ENCODE measurements at places on chromosomes 11 and 22.
A peak's percentile ranks its signal among the peaks of the same experiment; 100 is the strongest.

DNA sequence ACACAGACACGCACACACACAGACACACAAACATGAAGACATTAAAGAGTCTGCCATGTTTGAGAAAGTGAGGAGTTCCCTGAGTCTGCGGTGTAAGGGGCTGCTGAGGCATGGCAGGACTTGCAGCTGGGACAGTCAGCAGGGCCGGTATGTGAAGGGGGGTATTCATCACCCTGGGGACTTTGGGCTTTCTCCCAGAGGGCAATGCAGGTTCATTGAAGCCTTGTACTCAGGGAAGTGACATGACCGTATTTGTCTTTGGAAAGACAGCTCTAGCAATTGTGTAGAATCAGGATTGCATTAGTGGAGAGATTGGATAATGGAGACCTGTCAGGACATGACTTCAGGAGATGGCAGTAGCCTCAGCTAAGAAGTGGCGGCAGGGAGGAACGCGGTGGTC is 9.4 kb upstream of the ADAMTS8 start:
- no peak for DNase-seq

GRCh38 chr11:75022759-75023396 is 34.1 kb downstream of the NEU3 start:
- DNase-seq = peak; percentile 83

DNA sequence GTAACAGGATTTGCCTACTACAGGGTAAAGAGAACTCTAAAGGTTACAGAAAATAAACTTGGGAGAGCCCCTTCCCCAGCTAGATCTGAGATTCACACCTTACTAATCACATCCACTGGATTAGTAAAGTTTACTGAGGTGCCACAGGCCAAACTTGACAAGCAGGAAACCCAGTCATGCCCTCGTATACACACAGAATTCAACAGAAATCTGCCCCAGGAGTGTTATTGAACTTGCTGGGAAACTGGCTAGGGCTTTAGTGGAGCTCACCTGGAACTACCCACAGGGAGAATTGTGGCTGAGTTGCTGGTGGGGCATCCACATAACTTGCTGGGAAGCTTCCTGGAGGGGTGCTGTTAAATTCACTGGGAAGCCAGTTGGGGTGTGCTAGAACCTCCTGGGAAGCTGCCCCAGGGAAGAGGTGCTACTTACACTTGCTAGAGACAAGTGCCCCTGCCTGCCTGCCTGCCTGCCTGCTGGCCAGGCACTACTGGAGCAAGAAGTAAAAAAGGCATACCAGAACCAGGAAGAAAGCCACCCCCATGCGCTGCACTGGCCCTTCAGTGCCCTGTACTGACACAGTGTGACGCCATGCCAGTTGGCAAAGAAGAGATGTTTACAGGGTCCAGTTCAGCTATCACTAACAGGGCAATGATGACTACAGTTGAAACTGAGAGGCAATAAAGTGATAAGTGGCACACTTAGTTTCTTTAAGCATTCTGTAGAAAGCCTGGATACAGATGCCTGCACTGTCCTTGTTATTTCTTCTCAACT is 106.5 kb downstream of the ALX4 start:
- no peak for DNase-seq

- DNase-seq = no peak
Observed at GRCh38 chr11:72582206-72583176, 91.7 kb downstream of the PDE2A start.

DNA sequence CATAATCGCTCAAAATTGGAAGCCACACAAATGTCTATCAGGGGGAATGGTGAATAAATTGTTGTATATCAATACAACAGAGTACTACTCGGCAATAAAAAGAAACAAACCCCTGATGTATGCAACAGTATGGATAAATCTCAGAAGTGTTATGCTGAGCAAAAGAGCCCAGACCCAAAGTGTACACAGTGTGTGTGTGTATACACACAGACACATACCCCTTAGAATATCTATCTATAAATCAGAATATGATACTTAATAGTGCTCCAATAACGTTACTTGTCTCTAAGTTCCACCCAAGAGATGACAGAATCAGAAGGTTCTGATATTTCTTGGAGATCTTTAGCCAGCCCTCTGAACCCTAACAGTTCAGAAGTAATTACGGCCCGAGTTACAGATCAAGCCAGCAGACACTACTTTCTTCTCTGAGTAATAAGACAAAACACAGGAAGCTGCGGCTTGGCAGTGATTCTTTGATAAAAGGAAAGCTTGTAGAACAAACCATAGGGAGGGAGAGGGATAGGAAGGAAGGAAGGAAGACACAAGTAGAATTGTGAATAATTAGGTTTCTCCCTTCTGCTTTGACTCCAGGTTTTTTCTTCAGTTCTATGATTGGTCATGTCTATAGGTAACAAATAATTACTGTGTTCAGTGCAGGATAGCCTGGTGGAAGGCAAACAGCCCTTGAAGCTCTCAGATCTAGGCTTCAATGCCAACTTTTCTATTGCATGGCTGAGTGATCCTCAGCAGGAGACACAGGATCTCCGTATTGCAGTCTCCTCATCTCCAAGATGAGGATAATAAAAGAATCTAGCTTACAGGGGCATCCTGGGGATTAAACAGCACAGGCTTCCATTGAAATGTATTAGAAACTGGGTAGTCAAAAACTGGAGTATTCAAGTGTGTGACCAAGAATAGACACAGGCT is 75.6 kb upstream of the TEAD1 start:
- no peak for DNase-seq

DNA sequence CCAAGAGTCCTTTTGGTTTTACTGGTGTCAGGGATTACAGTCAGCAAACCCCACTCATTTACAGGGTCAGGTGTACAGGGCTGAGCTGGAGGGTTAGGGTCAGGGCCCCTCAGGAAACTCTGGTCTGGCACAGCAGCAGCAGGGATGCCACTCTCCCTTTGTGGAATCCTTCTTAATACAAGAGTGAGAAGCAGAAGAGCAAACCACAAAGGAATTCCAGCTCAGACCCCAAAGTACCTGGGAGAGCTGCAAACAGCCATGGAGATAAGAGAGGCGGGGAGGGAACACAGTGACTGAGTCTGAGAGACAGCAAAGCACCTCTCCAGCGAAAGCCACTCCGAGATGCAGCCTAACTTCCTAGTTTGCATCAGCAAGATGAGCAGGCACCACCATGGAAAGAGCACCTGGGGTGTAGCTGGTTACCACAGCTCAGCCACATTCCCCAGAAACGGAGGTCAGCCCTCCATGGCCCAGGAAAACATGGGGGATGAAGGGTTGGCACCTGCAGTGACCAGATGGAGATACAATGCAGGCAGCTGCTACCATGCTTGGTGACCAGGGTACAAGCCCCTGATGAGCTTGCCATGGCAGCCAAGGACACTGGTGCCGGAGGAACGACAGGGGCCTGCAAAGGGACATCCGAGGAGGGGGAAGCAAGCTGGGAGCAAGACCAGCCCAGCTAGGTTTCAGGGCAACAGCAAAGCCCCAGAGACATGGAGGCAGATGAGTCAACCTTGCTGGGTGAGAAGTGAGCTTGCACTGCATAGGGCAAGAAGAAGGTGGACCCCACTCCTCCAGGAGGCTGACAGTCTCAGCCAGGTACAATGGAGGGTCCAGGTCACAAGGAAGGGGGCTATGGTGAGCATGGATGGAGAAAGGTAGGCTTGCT is 3.9 kb downstream of the BET1L start:
- DNase-seq = no peak

GRCh38 chr11:122022646-122023045 is 93.4 kb downstream of the BLID start:
- no peak for DNase-seq

DNA sequence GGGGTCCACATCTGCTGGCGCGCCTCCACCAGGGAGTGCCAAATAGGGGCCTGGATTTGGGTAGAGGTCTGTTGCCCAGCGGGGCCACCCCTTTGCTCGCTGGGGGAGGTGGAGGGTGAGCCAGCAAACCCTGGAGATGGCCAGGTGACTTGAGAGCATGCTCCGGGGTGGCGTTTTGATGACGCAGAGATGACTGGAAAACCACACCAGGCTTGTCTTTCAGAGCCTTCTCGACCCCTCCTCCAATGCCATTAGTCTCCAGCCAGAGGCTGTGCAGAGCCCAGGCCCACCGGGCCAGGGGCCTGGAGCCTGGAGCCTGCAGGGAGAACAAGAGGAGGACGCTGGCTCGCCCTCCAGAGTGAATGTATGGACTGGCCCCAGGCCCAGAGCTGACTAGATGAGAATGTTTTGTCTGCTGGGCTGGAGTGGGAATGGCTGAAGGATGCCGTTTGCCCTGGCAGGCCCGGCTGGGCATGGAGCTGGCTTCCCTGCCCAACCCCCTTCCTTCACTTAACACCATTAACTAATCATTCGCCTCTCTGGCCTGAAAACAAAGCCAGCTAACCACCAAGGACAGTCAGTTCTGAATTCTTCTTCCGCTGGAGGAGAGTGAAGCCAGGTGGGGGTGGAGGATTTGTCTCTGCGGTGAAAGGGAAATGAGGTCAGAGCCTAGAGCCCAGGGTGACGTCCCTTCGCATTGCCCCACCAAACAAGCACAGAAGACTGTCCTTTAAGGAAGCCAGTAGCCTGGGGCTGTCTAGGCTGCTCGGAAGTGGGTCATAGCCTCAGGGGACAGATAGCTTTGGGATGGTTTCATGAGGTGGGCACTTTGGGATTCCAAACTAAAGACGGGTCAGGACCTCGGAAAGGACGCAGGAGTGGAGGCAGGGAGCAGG is 1.6 kb upstream of the MCAM start:
- DNase-seq = peak; percentile 50

GRCh38 chr22:44312766-44313165 is at the start of gene SHISAL1:
Gene SHISAL1 (minus strand): TSS chr22:44312951. CDS start chr22:44300945, 12,006 bp downstream.
- DNase-seq = no peak

DNA sequence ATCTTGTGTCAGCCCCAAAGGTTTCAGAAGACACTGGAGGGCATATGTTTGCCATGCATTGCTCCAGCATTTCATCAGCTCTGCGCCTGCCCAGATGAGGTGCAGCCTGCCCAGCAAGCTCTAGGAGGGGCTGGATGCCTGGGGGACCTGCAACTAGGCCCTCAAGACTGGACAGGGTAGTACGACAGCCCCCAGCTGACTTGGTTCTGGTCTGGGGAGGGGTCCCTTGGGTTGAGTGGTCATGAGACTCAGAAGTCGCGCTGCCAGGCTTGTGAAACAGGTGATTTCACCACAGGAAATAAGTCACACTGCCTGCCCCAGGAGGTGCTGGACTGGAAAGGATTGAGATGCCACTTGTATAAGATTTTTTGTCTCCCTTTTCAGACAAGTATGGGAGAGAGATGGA is 23.4 kb downstream of the TPBGL start:
- DNase-seq = no peak

DNA sequence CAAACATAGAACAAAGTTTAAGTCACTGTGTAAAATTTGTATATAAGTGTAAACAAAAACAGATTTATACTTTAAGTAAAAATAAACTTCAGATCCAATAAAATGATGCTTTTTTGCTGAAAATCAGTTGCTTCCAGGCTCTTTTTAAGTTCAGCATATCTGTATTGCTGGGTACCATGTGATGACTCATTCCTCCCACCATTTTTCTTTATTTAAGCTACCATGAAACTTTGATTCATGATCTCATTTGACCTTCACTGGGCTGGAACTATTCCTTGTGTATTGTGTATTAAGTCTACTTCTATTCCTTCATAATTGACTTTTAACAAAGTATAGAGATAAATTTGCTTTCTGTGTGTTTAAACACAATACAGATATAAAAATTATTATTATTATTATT is 46.3 kb upstream of the RRM1 start:
- no peak for DNase-seq

DNA sequence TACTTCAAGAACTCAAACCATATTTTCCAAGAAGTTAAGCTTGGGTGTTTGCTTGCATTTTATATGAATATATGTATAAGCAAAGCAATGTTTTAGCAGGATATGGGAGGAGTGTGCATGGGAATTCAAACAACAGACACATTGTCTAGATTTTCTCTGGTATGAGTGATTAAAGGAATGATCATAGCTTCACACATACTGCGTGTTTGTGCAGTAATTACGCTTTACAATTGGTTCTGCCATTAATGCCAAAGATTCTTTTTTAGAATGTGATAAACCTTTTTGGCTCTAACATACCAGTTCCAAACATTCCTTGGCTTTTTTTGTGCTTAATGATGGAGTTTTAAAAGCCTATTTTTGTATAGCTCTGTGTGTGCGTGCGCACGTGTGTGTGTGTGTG is 54.0 kb downstream of the CCDC34 start:
- DNase-seq = no peak

DNA sequence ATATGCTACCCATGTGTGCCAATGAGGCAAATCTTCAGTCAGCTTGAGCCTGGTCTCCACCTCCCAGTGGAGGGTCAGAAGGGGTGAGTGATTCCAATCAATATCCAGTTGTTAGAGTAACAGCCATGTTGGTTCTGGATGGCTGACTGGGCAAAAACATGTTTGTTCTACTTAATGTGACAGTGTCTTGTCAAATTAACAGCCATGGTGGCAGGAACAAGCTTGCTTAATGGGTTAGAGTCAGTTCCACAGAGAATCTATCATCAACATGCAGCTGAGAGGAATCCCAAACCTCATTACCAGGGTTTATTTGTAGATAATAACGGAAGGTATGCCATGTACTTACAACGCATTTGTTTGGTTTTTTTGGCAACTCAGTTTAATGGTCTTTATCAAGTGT is 133.2 kb downstream of the SLC17A6 start:
- DNase-seq = no peak

GRCh38 chr11:113956986-113957385 is 17.9 kb upstream of the HTR3A start:
- DNase-seq = no peak

DNA sequence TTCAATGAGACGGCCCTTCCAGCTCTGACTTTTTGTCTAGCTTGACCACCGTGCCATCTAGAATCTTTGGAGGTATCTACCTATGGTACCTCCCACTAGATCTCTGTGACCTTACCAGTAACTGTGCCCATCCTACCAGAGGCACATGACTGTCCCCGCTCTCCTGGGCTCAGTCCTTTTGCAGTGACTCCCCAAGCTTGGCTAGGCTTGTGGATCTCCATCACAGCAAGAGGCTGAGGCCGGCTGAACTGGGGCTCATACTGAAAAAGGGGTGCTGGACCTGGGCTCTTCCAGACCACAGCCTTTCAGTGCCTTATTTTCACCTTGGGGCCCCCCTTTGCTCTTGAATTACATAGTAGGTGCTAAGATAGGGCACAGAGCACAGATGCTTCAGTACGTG is 27.3 kb downstream of the RELT start:
- DNase-seq = no peak

- peak; percentile 75 for DNase-seq
Observed at GRCh38 chr11:62593434-62594044, 2.2 kb upstream of the TUT1 start.

DNA sequence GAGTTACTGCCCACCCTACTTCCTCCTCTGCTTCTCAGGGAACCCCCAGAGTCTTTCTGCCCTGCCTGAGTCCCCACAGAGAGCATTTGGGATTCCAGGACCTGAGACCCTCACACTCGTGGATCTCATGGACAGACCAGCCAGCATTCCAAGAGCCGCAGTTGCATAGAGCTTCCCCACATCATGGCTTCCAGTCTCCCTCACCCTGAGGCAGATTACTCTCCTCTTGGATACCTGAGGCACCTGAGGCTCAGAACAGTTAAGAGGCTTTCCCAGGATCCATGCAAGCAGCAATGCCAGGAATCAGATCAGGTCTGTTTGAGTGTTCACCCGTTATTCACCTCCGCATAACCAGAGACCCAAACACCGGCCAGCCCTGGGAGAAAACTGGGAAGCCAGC is 102.2 kb downstream of the TRIM29 start:
- no peak for DNase-seq

Data from globus pallidus (tissue), 1 donor.